IMR-90 (cell line): ENCODE measurements at places on chromosomes 1 and 21. TPM values are rescaled to one million over a fixed set of nuclear protein-coding genes. Genes with fewer than 3 reads are reported as not detected.

GRCh38 chr21:32246571-32247140 is 32.2 kb downstream of the MIS18A start:
- DNase-seq: no peak

DNA sequence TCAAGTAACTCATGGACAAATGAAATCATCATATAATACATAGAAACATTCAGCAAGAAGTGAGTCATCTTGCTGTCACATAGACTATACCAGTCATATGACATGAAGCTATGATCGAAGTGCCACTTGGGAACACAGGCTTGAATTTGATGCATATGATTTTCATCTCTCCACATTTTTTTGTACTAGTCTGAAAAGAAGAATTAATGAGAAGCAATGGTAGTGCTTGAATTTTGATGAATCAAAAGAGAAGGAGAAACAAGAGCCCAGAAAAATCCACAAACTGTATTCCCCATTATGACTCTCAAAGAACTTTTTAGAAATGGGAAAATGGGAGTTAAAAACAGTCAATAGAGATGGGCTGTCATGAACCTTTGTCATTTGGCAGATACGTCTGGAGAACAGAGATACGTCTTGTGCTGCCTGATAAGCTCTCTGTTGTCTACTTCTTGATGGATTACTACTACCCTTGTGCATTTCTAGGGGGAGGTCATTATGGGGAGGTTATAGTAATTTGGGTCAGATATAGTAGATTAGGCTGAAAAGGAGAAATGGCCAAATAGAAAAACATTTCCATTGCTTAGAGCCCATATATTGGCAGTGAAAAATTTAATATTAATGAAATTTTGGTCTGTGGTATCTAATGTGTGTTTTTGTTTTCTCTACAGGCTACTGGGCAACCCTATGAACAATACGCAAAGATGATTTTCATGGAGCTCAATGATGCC is 8.0 kb upstream of the LEPR start:
- no peak for DNase-seq

- no peak for DNase-seq
These were observed 156.0 kb downstream of the NFIA start for GRCh38 chr1:61238359-61238665.

DNA sequence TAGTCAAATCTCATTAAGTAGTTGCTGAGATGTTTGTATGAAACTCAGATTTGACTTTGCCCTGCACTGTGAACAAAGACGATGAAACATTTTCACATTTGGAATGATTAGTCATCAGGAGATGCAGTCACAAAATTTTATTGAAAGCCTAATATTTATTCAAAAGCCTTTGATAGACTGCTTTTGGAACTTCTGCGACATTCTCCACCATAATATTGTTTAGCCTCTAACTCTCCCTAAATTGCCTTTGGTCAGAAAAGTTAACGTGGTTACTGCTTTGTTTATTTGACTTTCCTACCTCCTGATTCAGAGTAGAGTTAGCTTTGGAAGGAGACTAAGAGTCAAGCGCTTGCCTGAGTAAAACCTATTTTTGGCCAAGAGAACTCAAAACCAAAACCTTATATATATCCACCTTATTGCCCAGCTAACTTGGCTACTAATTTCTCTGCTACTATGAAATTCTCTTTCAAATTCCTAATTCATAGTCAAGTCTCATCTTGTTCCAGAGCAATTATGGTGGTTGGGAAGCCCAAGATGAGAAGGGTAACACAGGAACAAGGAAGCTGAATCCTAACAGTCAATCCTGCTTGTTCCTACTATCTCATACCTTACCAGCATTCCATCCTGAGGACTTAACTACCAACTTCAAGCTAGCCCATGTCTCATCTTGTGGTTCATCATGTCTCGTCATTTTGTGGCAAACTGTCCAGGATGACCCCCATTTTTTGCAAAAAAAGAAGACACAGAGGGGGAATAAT is 429.6 kb downstream of the USP25 start:
- peak; percentile 77 for DNase-seq

- DNase-seq: peak; percentile 8
These were observed 48.4 kb upstream of the HOOK1 start for GRCh38 chr1:59766227-59766855.

- DNase-seq: no peak
These were observed 11.6 kb upstream of the NPHP4 start for GRCh38 chr1:6003568-6004411.

DNA sequence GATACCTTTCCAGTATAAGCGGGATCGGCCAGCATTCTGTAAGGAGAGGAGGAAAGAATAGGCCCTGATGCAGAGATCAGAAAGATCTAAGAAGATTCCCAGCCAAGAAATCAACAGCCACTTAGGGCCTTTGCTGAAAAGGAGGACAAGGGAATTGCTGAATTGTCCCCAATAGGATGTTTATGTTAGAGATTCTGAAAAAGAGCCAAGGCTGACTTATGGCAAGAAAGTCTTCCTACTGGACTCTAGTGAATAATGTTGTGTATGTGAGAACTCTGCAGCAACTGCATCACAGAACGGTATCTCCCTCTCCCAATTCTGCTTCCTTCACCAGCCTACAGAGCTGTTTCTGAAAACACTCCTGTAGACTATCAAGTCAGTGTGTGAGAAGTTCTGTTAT is 298.0 kb upstream of the CXADR start:
- no peak for DNase-seq

Gene FAM177B
- not detected in 2 replicates for total RNA-seq

Gene NR1I3
- not detected in 2 replicates for total RNA-seq

Gene CDC42BPA
- total RNA-seq: 27.8 and 36.4 TPM in 2 replicates

Gene OR2L2
- total RNA-seq: not detected in 2 replicates

Gene RAB7B
- total RNA-seq: 9.1 and 10.6 TPM in 2 replicates

Gene TRIM67
- total RNA-seq: not detected in 2 replicates
